ENCODE measurements at places on chromosomes 7 and 10.

GRCh38 chr10:79250259-79250658, 97.0 kb upstream of the PPIF start:
- DNase-seq, result no peak

GRCh38 chr10:25914776-25915175, 19.3 kb upstream of the MYO3A start:
- DNase-seq, result no peak

DNA sequence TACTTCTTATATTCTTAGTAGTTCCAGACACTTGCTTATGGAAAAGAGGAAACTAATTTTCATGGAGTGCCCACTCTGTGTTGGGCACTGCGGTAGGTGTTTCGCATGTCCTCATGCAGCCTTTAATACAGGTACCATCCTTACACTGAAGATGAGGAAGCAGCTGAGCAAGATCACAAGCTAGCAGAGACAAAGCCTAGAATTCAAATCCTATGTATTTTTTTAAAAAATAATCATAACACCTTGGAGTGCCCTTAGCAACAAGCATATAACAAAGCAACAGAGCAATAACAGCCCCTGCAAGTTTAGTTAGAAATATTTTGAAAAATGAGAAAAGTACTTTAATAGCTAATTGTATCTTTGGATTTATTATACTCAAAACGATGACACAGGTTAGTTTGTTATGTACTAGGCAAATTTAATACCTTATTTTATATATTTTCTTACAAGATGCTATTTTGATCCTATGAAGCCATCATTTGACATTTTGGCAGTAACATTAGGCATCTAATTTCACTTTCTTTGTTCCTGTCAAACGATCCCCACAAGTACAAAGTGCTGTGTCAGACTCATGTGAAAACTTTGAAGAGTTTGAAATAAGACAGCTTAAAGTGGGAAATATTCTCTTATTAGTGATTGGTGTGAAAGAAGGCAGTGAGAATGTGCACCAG, 245.8 kb downstream of the CDK14 start:
- DNase-seq, result no peak

- peak; percentile 72 for DNase-seq
Observed at GRCh38 chr7:94059746-94060145, 55.6 kb upstream of the BET1 start.

GRCh38 chr10:62735464-62736167, 68.9 kb upstream of the ADO start:
- DNase-seq, result peak; percentile 36

- DNase-seq, result peak; percentile 54
Observed at GRCh38 chr7:42932811-42933591, 825 bp downstream of the MRPL32 start.

- DNase-seq, result no peak
Observed at GRCh38 chr10:130041451-130042371, 68.9 kb downstream of the C10orf143 start.

- DNase-seq, result peak; percentile 90
Observed at GRCh38 chr7:135253851-135254771, 20.5 kb downstream of the STRA8 start.

- no peak for DNase-seq
Observed at GRCh38 chr7:131618391-131618790, 62.0 kb upstream of the PODXL start.

DNA sequence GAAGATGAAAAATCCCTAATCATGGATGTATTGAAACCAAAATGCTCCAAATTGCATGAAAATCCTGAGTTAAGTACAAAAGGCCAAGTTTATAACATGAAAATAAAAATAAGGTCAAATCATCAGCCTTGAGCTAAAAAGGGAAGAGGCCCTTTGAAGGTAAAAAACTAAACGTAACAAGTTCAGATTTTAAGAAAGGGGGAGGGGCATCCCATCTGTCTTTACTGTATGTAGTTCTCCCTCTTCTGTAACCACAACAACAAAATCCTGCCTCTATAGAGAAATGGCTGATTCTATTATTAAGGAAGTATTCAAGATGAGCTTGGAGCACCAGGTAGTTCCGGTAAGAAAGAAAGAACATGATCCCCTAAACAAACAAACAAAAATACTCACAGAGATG, 64.7 kb downstream of the TPK1 start:
- DNase-seq, result no peak

DNA sequence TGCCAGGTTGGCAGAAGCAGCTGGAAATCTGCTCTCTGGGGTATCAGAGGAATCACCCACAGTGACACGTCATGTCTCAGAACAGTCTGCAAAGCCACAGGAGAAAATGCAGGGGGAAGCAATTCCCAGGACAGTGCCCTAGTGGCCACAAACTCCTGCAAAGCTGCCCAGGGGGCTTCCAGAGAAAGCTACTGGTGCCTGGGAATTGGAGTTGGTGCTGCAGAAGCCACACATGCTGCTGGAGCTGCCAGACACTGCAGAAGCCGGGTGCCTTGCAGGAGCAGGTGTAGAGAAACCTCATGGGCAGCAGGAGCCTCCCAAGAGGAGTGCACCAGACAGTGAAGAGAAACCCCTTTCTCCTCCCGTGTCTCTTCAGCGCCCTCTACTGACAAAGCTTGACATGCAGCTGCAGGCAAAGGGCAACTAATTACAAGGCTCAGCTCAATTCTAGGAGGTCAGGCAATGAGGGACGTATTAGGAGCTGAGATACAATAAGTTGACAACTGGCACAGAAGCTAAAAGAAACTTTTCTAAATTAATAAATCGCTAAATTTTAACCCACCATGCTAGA, 30.2 kb upstream of the NUB1 start:
- DNase-seq, result peak; percentile 28

DNA sequence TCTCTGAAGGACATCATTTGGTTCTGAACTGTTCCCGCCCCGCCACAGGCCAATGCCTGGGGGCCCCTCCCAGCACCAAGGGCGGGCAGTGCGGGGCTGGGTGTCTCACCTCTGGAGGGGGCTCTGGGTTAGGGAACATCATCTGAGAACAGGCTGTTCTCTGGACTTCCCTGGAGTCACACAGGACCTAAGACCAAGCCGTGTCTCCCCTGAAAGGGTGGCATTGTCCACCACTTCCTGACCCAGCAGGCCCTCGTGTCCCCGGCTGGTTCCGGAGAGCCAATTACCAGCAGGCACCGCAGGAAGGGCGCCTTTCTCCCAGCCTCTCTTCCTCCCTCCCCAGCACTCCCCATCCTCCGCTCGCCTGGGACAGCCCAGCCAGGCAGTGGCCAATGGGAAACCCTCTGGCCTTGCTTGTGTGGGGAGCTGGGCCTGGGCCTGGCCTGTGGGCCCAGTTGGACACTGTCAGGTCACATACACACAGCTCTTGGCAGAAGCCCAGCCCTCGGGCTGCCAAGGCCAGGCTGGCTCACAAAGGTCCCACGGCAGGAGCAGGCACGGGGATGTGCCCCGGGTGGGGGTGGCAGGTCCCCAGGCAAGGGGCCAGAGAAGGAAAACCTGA, 119.5 kb downstream of the SPDYE5 start:
- DNase-seq, result no peak

- peak; percentile 86 for DNase-seq
Observed at GRCh38 chr10:49177391-49178355, 10.5 kb downstream of the TMEM273 start.

DNA sequence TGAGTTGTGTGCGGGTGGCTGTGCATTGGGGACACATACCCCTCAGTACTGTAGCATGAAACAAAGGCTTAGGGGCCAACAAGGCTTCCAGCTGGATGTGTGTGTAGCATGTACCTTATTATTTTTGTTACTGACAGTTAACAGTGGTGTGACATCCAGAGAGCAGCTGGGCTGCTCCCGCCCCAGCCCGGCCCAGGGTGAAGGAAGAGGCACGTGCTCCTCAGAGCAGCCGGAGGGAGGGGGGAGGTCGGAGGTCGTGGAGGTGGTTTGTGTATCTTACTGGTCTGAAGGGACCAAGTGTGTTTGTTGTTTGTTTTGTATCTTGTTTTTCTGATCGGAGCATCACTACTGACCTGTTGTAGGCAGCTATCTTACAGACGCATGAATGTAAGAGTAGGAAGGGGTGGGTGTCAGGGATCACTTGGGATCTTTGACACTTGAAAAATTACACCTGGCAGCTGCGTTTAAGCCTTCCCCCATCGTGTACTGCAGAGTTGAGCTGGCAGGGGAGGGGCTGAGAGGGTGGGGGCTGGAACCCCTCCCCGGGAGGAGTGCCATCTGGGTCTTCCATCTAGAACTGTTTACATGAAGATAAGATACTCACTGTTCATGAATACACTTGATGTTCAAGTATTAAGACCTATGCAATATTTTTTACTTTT, 1.8 kb downstream of the DDIT4 start:
- DNase-seq, result peak; percentile 41

- DNase-seq, result no peak
Observed at GRCh38 chr10:43844221-43844620, 195.5 kb upstream of the ZNF32 start.

GRCh38 chr7:2217716-2218443, 14.9 kb downstream of the MAD1L1 start:
- no peak for DNase-seq

DNA sequence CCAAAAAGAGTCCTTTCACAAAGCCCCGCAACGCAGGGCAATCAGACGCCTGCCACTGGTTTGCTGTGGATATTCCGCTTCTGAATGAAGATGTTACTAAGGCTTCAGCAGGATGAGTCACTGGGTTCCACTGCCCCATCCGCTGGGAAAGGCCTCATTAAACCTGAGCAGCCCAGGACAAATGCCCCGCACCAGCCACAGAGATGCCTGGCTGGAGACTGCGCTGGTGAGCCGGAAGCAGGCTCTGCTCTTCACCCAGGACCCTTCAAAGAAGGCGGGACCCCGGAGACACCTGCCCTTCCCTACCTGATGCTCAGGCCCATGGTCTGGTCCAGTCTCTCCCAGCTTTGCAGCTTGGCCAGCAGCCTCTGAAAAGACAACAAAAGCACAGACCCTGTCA, 19.8 kb downstream of the MAD1L1 start:
- peak; percentile 24 for DNase-seq

- DNase-seq, result no peak
Observed at GRCh38 chr10:11373717-11374171, 237.7 kb downstream of the USP6NL start.

GRCh38 chr10:70169011-70169410, 1.3 kb downstream of the SAR1A start:
- no peak for DNase-seq

DNA sequence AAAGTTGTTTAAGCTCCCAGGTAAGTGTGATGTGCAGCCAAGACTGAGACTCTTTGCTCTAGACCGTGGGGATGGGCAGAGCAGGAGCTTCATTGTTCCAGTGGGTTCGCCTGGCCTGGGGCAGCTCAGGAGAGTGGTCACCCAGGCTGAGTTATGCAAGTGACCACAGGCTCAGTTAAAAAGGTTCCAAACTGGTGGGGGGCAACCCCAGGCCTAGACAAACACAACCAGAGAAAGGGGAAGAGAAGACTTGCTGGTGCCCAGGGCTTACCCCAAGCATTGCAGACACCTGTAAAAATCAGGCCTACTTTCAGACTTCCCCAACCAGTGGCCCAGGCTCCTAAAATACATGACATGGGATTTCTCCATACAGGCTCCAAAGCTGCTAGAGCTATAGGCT, 21.6 kb downstream of the CREB3L2 start:
- no peak for DNase-seq

DNA sequence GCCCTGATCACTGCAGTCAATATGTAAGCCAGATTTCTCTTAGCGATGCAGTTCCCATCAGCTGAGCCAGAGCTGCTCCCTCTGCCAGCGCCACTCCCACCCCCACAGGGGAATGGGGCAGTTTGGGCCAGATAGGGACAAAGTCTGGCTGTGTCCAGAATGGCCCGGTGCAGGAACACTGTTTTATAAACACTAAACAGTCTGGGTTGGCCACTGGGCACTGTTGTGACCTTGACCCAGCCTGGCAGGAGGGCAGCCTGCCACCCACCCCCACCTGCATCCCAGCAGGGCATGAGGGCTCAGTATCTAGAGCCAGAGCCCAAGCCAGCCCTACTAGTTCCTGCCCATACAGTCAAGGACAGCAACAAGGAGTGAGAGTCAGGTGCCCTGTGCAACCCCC, 1.3 kb downstream of the OGDHL start:
- DNase-seq, result no peak

DNA sequence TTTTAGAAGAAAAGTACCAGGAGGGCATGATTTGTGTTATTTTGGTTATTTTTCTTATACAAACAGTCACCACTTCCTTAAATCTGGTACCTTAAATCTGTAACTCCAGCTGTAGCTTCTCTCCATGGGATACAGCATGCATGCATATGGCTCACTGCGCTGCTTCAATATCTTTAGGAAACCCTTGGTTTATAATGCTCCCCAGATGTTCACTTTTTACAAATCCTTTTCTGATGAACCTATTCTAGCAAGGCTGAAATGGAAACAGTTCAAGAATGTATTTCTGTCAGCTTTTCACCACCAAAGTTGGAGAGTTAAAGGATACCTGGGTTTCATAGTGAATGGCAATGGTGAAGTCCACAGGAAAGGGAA, 50.9 kb downstream of the LAMB4 start:
- DNase-seq, result peak; percentile 54

DNA sequence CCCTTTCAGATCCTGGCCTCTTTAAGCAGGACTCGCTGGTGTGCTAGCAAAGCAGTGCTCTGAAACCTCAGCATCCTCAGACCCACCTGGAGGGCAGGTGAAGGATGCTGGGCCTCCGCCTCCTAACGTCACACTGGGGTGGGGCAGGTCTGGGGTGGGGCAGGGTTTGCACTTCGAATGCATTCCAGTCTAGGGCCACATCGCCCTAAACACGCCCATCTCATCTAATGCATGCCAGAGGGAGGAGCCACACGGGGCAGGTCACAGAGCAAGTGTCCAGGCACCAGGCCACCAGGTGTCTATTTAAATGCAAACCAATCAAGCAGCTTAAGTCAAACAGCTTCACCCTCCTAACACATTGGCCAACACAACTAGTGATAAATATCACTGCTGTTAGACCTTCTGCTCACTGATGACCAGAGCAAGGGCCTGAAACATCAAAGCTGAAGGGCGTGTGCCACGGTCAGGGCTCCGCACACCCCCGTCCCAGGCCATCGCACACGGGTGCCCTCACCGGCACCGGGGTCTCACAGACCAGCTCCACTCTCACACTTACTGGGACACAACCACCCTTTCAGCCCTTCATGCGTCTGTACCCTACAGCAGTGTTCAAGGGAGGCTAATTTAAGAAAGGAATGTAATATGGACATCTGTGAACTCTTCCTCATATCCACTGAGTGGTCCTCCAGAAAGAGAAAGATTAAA, 47.1 kb downstream of the DIP2C start:
- DNase-seq, result no peak

Data from foreskin fibroblast (primary cell).